ENCODE measurements at places on chromosomes 2 and 18.

DNA sequence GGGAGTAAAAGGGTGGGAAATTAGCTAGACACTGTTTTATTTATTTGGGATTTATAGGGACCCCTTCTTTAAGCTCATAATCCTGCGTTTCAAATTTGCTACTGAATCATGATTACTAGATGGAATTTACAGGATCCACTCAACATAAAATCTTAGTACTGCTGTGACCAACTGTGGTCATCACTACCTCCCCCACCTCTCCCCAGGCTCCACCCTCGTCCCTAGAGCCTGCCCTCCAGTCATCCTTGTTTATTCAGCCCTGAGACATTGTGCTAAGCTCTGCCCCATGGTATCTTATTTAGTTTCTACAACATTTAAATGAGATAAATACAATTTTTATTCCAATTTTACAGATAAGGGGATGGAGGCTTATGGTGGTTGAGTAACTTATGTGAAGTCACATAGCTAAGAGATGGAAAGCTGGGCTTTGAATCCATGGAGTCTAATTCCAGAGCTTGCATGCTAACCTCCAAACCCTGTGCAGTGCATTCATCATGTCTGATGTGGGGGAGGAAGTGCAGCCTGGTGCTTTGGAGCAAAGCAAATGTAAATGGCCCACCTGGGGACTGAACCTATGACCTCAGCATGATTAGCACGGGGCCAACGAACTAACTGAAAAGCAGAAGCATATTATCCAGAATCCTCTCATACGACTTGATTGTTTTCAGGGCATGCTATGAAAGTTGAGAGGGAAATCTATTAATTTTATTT lies 502.4 kb downstream of the TMEM182 start:
- DNase-seq, result no peak

DNA sequence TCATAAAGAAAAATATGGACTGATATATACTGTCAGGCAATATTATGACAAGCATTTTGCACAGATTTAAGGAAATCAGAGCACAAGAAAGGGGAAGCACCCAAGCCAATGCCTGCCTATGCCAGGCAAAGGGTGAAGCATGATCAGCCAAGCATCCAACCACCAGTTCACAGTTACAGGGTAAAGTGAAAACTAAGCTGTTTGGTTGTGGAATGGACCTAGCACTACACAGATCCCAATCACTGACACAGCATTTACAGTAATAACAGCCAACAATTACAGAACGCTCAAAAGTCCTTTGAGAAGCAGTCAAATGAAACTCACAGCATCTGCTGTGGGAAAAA lies 90.3 kb downstream of the SP3 start:
- no peak for DNase-seq

DNA sequence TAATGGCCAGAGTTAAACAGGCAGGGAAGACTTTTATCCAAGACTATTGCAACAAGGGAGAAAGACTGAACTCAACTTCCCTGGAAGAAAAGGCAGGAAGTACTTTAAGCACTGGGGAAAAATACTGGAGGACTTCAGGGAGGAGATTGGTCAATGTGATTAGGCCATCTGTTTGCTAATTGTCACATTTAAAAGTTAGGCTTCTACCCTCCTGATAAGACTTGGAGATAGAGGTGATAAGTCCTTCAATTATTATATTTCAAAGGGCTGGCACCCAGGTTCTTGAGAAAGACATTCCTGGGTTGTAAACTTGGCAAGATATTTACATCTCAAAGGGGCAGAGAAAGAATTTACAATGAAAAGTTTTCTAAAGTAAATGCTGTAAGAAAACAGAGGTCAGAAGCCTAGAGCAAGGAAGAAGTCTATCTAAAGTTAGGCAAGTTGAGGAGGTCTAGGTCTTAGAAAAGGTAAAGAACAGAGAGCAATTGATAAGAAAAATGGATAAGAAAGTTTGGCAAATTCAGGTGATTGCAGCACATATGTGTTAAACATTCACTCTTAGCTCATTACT lies 48.4 kb downstream of the DTNA start:
- DNase-seq, result no peak

- DNase-seq, result no peak
Measured at GRCh38 chr2:150391779-150392178, 95.7 kb downstream of the RND3 start.

DNA sequence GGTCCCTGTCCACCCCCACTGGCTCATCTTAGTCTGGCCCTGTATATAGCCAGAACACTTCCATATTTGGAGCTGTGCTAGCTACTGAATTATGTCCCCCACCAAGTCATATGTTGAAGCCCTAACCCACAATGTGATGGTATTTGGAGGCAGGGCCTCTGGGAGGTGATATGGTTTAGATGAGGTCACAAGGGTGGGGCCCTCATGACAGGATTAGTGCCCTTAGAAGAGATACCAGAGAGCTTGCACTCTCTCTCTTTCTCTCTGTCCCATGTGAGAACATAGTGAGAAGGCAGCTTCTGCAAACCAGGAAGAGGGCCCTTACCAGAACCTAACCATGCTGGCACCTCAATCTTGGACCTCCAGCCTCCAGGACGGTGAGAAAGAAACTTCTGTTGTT lies 31.2 kb downstream of the ALPK2 start:
- DNase-seq, result no peak

DNA sequence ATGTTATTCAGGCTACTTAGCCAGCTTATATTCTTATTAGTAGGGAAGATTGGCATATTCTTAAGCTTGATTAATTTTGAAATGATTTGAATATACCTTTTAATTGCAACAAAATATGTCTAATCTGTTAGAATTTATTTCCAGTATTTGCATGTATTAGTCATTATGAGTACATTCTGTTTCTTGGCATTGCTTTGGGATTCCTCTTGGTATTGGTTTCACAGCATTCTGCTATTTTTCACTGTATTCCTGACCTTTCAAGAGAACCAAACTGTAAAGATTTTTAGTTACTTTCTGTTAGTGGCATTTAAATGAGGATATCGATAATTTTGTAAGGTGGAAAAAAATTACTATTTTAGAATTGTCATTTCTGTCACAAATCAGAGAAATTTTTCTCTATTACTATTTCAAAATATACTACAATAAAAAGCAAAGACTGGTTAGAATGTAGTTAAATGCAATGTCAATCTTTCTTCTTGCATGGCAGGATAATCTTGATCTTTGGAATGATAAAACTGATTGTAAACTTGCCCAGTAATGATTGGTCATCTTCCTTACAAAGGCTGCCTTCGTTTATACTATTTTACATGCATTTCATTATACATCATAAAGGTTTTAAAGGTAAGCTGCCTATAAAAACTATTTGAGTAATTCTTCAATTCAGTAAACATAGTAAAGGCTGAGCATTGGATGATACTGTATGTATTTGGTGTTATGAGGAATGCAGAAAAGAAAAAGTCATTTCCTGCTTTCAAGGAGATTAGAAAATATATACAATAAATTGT lies 86.1 kb downstream of the SLC4A10 start:
- DNase-seq, result no peak

DNA sequence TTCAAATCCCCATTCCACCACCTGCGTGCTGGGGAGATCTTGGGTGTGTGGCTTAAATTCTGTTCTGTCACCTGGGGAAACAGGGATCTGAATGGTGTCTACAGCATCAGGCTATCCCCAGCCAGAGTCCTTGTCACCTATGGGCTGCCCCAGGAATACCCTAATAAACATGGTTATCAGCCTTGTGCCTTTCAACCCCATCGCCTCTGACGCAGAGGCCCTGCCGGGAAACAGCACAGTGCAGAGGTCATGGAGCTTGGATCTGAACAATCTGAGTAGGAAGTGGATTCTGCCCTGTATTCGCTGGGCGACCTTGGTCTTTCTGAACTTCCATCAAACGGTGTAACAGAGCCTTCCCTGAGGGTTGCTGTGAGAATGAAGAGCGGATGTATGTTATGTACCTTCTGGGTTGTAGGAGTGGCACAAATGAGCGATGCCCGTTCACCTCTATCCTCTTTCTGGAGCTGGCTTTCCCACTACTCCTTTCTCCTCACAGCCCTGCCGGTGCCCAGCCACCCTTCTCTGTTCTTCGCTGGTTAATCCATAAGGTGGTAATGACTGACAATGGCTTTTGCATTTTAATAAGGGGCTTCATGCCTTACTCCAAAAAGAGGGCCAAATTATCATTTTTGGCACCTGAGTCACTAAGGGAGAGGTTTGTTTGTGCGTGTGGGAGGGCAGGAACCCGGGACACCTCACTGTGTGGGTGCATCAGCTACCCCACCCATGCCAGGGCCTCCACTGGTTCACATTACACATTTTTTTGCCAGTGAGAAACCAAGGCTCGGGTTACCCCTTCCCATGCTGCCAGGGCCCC lies 256.5 kb downstream of the MYCN start:
- DNase-seq, result no peak
